Thyroid gland (tissue), 4 donors: ENCODE measurements at places on chromosomes 4 and X.

DNA sequence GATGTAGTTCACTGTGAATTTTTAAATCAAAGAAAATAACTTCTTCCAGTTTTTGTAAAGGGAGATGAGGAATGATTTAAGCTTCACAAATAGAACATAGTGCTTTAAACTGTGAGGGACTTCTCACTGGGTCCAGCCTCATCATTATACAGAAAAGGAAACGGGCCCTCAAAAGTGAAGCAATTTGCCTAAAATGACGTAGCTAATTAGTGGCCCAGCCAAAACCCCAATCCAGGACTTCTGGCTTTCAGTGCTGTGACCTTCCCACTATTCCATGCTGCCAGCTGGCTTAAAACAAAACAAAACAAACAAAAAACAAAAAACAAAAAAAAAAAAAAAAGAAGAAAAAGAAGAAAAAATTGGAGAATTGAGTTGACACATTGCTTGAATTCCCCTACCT, 45.0 kb upstream of the STOX2 start:
- DNase-seq = no peak

DNA sequence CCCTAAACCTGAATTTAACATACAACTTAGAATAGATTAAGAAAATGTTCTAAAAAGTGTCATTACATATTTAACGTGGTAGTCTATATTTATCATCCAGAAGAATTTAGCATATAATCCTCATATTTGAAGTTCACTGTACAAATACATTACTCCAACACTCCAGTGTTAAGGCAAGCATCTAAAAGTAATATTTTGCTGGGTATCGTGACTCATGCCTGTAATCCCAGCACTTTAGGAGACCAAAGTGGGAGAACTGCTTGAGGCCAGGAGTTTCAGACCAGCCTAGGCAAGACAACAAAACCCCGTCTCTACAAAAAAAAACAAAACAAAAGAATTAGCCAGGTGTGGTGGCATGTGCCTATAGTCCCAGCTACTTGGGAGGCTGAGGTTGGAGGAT, 24.8 kb downstream of the LRBA start:
- DNase-seq = no peak

DNA sequence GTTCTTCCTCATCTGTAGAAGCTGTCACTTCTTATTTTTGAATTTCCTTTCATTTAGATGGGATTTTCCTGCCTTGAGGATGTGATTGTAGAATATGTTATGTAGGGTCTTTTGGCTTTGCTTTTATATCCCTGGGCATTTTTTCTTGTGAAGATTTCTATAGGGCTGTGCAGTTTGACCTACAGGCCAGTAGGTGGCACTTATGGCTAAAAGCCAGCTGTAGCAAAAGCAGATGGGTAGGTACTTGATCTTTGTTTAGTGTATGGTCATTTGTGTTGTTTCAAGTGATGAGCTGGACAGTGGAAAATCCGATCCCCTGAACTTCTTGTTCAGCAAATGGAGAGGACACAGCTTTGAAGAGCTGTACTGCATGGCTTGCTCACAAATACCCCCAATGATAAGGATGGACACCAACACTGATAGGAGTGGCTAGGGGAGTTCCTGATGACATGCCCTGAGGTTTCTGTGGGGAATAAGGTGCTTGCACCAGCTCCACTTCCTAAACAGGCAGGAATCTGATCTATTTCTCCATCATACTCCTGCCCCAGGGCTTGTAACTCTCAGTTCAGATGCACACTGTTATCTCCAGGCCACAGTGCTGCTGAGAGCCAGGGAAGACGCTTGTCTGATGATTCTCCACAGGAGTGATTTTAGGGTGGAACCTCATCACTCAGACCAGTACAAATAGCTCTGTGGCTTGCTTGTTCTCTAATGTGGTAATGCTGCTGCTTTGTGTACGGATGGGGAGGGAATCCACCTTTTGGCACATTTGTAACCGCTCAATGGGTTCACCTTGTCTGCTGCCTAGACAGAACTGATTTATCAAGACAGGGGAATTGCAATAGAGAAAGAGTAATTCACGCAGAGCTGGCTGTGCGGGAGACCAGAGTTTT, 417.1 kb upstream of the MAGEB16 start:
- DNase-seq = no peak

GRCh38 chr4:172245516-172245915, 432.3 kb downstream of the GALNTL6 start:
- DNase-seq = no peak

- no peak for DNase-seq
Observed at GRCh38 chr4:158484173-158484885, 37.4 kb upstream of the RXFP1 start.

DNA sequence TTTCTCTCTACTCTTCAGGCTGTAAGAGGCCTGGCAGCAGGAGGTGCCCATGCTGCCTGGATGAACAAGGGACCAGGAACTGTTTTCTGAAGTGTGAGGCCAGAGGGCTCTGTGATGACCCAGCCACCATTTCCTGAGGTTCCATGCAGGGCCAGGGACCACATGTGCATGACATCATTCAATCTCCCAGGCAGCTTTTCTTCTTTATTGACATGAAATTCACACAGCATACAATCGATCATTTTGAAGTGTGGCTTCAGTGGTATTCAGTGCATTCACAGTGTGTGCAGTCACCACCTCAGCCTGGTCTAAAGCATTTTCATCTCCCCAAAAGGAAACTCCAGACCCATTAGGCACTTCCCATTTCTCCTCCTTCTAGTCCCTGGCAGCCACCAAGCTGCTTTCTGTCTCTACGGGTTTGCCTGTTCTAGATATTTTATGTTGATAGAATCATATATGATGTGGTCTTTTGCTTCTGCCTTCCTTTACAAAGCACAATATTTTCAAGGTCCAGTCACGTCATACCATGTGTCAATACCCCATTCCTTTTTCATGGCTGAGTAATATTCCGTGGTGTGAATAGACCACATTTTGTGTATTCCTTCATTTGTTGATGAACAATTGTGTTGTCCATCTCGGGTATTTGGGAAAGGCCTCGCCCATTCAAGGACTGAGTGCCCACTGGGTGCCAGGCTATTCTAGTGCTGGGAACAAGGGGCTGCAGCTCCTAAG, 93.1 kb downstream of the PSAPL1 start:
- no peak for DNase-seq

DNA sequence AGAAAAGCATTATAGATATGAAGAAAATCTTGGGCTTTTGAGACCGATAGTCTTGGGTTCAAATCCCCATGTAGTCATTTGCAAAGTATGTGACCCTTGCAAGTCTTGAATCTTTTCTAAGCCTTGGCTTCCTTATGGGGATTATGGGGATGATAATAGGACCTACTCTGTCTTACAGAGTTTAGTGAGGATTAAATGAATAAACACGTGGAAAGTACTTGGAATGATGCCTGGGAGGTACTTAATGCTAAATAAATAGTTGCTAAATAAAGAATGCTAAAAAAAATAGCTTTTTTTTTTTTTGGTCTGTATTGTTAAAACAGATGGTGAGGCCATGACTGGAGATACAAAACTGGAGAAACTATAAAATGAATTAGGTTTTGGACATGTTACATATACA, 292.7 kb downstream of the GPAT3 start:
- DNase-seq = no peak

DNA sequence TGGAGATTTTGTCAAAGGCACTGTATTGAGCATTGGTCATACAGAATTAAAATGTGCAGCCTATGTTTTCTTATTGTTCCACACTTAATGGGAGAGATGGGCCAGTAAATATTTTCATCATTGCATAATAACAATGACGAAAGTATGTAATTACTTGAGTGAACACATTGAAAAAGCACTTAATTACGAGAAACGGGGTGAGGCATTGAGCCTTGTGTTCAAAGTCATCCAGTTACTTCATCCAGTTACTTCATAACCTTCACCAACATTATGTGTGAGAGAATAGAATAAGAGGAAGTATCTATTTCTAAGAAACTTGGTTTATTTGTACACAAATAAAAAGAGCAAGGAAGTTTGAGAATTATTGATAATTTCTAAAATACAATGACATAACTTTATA, 1427.0 kb downstream of the ADGRL3 start:
- DNase-seq = no peak

GRCh38 chrX:1537031-1537715, at the start of gene P2RY8:
P2RY8 (minus strand) TSS chrX:1537185; CDS start chrX:1466558, 70,627 bp downstream.
- DNase-seq = peak; percentile 58

GRCh38 chr4:53705151-53705764, 114.0 kb upstream of the LNX1 start:
- DNase-seq = no peak

- DNase-seq = no peak
Observed at GRCh38 chr4:118723369-118723768, 38.2 kb downstream of the METTL14 start.

DNA sequence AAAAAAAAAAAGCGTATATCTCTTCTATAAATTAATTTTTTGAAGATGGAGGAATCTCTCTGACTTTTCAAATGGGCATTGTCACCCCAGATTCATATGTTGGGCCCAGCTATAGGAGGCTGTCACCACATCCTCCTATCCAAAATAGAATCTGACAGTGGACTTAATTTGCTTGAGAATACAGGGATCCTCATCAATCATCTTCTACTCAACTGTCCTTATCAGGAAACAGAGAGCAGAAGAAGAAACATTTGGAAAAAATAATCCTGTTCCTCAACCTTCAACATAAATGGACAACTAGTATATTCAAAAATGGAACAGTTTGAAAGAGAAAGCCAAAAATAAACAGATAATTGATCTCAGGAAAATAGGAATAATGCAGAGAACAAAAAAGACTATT, 725.4 kb upstream of the INTU start:
- no peak for DNase-seq

DNA sequence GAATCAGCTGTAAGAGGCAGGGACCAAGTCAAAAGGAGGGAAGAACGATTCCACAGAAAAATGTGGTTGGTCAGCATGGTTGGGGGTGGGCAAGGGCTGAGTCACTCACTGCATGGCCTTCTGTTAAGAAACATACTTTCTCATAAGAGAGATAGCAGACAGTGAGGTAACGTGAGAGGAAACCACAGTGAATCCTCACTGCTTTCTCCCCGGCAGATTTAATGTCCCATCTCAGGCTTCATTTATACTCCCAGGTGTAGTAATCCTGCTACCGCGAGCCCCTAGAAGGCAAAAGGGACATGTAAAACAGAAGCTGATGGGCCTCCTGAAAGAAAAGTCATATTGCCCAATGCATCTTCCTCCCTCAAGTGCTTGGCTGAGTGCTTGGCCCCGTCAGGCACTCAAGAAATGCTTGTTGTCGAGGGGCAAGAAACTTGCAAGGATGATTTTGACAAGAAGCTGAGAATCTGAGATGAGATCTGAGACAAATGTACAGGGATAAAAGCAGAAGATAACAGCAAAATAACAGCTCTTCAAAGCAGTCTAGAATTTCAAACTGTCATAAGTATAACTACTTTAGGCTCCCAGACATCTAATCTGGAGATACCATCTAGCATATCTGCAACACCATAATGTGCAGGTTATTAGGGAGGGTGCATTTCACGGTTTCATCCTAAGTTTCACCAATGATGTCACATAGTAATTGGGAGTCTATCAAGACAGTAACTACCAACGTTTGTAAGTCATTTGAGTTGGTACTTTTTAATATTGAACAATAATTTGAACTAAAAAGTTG, 40.2 kb downstream of the SH3KBP1 start:
- peak; percentile 21 for DNase-seq

- DNase-seq = no peak
Observed at GRCh38 chr4:188992706-188993105, 853.5 kb downstream of the TRIML1 start.

DNA sequence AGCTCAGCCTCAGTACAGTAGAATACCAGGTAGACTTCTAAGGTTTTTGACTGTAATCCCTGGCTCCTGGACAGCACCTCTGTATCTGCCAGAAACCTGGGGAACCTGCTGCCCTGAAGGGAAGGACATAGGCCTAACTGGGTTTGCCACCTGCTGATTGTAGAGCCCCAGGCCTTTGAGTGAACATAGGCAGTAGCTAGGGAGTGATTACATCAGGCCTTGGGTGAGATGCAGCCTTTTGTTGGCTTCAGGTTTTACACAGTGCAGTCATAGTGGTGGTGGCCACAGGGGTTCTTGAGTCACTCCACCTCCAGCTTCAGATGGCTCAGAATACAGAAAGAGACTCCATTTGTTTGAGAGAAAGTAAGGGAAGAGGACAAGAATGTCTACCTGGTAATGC, 19.3 kb downstream of the IQCM start:
- no peak for DNase-seq

DNA sequence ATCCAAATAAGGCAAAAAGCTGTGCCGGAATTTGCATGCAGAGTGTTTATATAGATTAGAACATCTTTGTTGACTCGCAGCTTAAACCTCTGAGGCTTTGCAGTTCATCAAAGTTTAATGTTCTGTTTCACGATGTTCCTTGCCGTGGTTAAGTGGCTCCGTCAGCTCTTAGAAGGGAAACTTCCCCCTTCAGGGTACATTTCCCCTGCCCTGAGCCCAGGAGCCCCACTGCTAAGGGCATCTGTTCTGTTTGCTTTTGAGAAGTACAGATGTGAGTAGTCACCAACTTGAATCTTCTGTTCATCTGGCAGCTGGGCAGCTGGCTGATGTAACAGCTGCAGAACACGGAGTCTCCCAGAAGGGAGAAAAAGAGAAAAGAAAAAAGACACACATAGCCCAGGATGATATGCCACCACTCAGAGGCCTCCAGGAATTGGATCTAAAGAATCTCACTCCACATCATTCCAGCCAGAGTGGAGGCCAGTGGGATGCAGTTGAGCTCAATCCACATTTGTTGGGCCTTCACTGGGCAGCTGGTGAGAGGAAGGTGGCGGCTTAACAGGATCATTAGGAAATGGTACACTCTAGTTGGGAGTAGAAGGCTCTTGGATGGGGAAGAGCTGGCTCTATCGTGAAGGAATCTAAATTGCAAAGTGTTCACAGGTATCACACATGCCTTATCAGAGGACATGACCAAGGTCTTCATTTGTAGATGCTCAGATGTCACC, 178.7 kb upstream of the RBPJ start:
- DNase-seq = no peak

DNA sequence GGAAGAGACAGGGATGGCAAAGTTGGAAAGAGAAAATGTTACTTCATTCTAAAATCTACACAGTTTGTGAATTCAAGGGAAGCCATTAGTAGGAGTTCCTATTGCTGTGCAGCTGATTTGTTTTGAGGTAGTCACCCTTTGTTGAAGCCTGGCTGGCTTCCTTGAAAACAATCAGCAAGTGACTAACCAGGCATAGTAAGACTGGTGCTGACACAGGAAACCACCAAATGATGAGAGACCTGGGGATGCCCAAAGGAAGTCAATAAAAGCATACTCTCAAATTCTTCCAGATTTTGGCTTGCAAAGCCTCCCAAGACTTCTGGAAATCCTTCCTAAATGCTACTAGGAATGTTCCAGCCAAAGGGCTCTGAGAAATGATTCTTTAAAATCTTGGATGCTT, 23.9 kb upstream of the PRDM8 start:
- no peak for DNase-seq
